ENCODE measurements at places on chromosomes 5 and 9. TPM values are rescaled to one million over a fixed set of nuclear protein-coding genes. Genes with fewer than 3 reads are reported as not detected.

GRCh38 chr9:68505681-68506409 is 34.8 kb downstream of the TMEM252 start:
- no peak for DNase-seq

QRFP gene
- total RNA-seq = not detected

ASPN gene
- 4.8 TPM for total RNA-seq

PCDHGA12 gene
- 4.9 TPM for total RNA-seq

- no peak for DNase-seq
Observed at GRCh38 chr5:180435594-180435993, 58.6 kb upstream of the CNOT6 start.

- no peak for DNase-seq
Observed at GRCh38 chr5:177552839-177553455, 1.4 kb downstream of the FAM193B start.

- DNase-seq = no peak
Observed at GRCh38 chr5:165029099-165029870, 1523.9 kb downstream of the MAT2B start.

- DNase-seq = no peak
Observed at GRCh38 chr9:71897577-71897976, 13.4 kb downstream of the ABHD17B start.
